ENCODE measurements at places on chromosomes 13 and 19.

- DNase-seq = no peak
These were observed 506.6 kb downstream of the PCDH9 start for GRCh38 chr13:66723576-66723975.

DNA sequence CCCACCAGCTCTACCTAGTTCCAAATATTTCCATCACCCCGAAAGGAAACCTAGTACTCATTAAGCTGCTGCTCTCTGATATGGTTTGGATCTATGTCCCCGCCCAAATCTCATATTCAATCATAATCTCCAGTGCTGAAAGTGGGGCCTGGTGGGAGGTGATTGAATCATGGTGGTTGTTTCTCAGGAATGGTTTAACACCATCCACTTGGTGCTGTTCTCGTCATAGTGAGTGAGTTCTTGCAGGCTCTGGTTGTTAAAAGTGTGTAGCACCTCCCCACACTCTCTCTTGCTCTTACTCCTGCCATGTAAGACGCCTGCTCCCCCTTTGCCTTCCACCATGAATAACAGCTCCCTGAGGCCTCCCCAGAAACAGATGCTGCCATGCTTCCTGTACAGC, 43.4 kb upstream of the MED4 start:
- no peak for DNase-seq

GRCh38 chr19:30155381-30156200, 213.6 kb downstream of the URI1 start:
- DNase-seq = no peak

DNA sequence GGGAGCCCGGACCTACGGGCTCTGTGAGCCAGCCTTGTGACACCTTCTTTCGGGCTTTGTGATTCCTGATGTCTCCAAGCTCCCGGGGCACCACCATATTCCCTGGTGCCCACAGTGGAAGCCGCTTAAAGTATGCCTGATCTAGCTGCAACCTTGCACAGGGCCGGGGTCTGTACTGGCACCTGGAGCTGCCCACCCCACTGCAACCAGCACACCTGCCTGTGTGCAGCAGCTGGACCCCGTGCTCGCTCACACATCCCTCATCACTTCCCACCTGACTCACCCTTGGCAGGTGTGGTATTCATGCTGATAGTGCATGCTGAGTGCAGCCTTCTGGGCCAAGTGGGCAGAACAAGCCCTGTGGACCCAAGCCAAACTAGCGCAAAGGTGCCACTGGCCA, 1981.1 kb upstream of the PCDH20 start:
- DNase-seq = no peak

GRCh38 chr19:1475751-1476437, 3.1 kb downstream of the C19orf25 start:
- DNase-seq = no peak

- DNase-seq = no peak
These were observed 106.1 kb downstream of the ABCC4 start for GRCh38 chr13:95195146-95195545.

- no peak for DNase-seq
These were observed 53.0 kb downstream of the LRCH1 start for GRCh38 chr13:46605825-46606554.

DNA sequence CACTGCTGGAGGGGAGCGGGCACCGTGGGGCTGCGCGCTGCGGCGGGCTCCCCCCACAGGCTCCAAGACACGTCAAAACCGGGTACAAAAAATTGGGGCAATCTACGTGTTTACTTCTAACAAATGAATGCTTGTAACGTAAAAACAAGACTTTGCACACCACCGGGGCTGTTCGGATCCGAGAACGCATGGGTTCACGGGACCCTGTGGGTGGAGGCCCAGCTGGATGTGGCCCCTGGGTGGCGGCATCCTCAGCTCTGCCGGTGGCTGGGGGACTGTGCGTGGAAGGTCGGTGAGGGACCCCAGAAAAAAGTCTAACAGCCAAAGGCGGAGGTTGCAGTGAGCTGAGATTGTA, 10.3 kb upstream of the SLC7A10 start:
- DNase-seq = no peak

DNA sequence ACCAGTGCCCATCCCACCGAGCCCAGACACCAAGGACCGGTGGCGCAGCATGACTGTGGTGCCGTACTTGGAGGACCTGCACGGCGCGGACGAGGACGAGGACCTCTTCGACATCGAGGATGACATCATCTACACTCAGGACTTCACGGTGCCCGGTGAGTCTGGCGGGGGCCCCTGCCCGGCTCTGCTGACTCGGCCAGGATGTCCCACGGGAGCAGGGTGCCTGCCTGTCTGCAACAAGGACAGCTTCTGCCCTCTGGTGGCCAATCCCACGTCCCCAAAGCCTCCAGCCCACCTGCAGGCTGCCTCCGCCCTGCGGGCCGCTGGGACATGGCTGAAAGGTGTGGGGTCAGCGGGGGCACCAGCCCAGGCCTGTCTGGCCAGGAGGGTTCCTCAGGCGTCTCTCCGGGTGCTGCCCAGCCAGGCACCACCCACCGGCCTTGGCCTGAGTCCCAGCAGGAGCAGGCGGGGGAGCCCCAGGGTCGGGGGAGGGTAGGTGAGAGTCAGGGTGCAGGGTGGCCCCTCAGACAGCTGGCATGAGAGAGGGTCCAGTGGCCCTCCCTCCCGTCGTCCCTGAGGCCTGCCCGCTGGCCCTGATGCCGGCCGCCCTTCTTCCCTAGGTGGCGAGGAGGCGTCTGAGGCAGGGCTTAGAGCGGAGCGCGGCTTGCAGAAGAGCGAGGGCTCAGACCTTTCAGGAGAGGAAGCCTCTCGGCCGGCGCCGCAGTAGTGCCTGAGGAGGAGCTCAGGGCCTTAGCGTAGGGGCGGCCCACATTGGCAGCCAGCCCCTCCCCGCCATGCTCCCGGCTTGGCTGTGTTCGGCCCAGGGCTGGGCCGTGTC, 14.6 kb downstream of the CBARP start:
- no peak for DNase-seq

DNA sequence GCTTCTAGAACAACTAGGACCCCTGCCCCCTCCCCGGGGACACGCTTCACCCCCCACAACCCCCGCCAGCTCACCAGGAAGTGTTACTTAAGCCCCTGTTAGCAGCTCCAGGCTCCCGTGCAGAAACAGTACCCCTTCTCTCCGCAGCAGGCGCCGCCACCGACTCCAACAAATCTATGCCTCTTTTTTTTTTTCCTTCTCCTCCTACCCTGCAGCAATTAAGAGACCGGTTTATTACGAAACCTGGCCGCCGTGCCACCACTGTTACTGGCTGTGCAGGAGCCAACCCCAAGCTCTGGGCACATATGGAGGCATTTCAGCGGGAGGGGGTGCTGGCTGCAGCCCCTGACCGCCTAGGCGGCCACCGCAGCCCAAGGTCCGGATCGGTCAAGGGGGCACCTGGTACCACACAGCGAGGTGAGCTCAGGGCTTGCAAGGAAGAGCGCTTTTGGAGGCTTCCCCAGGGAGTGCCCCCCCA, 2.4 kb downstream of the GADD45B start:
- DNase-seq = peak; percentile 67

- DNase-seq = peak; percentile 39
These were observed 1.4 kb downstream of the SH2D3A start for GRCh38 chr19:6765738-6766356.

DNA sequence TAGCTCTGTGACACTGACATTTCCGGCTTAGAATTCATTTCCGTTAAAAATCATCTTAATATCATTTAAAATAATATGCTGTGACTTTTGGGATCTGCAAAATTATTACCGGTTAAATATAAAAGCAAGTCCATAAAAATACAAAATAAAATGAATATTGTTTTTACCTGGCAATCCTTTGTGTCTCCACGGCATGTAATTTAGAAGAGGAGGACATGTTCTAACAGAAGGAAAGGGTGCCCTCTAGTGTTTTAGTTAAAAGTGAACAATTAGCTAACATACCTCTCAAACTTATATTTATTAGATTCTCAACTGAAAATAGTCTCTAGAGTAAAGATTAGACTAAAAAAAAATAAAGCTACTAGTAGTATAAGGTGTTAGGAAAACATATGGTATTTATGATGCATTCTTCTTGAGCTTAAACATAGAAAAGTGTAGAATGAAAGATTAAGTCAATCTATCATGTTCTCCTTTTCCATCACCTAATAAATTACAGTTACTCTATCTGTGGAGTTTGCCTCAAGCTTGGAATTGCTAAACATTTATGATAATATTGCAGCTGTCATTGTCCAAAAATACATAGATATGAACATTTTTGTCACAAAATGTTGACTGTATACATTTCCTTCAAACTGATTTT, 676.7 kb upstream of the SPRY2 start:
- no peak for DNase-seq

DNA sequence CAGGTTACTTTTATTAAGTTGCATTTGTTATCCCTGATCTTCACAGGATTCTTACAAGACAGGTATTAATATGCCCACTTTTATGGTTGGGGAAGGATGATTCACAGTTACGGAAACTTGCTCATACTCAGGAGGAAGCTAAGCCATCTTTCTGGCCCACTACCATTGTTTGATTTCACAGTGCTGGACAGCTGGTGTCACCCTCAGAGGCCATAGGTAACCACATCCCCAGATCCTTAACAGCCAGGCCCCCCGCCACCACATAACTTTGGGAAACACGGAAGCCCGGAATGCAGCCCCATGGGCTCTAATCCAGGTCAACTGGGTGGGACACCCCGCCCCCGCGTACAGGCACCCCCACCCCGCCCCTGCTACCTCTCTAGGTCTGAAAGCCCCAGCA, 119.7 kb downstream of the IRS2 start:
- DNase-seq = no peak

GRCh38 chr19:13831537-13832467, 36.6 kb downstream of the ZSWIM4 start:
- DNase-seq = no peak

GRCh38 chr13:30021611-30022010, 171.2 kb upstream of the UBL3 start:
- DNase-seq = no peak

DNA sequence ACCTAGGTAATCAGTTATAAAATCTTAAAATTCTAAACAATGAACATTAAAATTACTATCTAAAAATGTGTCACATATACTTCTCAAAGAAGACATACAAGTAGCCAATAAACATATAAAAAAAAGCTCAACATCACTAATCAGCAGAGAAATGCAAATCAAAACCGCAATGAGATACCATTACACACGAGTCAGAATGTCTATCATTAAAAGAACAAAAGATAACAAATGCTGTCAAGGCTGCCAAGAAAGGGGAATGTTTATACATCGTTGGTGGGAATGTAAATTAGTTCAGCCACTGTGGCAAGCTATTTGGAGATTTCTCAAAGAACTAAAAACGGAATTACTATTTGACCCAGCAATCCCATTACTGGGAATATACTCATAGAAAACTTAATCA, 310.3 kb upstream of the EDNRB start:
- DNase-seq = no peak

GRCh38 chr19:48396016-48396823, 2.8 kb downstream of the GRIN2D start:
- no peak for DNase-seq

DNA sequence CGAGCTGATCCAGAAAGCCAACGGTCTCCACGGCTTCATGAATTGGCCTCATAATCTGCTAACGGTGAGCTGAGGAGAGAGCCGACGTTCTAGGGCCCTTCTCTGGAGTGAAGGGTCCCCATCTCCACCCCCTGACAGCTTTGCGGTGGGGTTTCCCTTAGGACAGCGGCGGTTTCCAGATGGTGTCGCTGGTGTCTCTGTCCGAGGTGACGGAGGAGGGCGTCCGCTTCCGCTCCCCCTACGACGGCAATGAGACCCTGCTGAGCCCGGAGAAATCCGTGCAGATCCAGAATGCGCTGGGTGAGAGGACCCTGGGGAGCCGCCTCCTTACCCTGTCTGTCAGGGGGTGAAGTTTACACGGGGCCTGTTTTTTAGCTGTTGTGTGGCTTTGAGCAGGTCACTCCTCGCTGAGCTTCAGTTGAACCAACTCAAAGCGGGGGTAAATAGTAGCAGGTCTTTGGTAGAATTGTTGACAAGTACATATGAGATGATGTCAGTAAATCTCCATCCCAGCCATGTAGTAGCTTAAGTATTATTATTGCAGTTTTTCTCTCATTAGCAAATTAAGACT, 801 bp downstream of the QTRT1 start:
- DNase-seq = no peak

DNA sequence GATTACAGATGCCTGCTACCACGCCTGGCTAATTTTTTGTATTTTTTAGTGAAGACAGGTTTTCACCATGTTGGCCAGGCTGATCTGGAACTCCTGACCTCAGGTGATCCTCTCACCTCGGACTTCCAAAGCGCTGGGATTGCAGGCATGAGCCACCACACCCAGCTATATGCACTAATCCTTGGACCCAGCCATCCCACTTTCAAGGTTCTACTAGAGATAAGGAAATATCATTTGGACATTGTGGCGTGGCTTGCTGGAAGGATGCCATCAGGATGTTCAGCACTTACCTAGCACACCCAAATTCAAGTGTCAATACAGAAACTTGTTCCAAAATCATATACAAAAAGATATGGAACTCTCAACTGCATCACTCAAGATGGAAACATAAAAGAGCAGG, 136.4 kb downstream of the ABCC4 start:
- no peak for DNase-seq

DNA sequence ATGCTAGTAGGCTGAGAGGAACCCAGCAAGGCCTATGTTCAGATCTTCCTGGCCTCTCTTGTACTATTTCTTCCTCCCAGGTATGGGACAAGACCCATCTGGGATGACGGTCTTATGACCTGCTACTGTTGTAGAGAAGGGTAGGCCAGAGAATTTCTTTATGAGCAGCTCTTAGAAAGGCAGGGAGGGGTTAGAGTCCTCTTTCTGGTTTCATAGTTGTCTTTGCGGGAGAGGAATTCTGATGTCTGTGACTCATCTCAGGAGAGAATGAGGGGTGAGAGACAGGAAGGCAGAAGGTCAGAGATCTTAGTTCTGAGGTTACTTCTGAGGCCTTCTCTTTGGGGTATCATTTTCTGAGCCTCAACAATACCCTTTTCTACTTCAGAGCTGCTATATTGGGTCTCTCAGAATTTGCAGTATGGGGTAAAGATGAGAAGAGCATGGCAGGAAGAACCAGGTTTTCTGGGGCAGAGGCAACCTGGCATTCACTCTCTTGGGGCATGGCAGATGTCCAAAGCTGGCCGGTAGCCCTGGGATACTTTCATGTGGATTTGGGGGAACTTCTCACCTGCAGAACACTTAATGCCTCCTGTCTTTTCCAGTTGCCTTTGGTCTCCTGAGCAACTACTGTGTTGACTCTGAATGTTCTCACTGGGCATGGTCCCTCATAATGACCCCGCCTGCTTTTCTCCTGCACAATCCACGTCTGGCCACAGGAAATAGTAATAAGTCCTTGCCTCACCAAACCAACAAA, 154.4 kb downstream of the GGACT start:
- no peak for DNase-seq

DNA sequence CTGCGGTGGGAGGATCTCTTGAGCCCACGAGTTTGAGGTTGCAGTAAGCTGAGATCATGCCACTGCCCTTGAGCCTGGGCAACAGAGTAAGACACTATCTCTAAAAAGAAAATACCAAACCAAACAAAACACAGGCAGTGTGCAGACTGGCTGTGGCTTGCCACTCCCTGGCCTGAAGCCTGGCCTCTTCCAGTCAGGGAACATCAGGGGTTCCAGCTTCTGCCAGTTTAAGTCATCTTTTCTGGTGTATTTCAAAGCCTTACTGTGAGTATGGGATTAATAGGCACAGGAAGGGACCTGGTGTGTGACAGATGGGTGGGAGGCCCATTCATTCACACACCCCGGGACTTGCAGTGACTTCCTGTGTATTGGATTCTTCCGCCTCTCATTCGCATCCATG, 27.0 kb upstream of the F2RL3 start:
- no peak for DNase-seq

GRCh38 chr13:102769679-102770078, 3.9 kb downstream of the TEX30 start:
- no peak for DNase-seq

GRCh38 chr19:52028027-52028779, at the start of gene ZNF614:
Gene ZNF614, minus strand, starts transcription at chr19:52028379. Its CDS starts 2,634 bp downstream, at chr19:52025745.
- DNase-seq = peak; percentile 98

Measured in right kidney (tissue), 9 donors.